Esophagus muscularis mucosa (tissue), 4 donors: ENCODE measurements at places on chromosomes 16 and 17. TPM values are rescaled to one million over a fixed set of nuclear protein-coding genes. Genes with fewer than 3 reads are reported as not detected.

Gene MRPL38
- 32.5 TPM for total RNA-seq

GRCh38 chr17:73336408-73337329, 24.9 kb upstream of the CDC42EP4 start:
- no peaks in the 10 kb centered on the region for H3K36me3 ChIP-seq
- H3K27ac ChIP-seq = peak overlapping the region; percentile 76
- DNase-seq = no peak
- H3K4me1 ChIP-seq = peaks cover 36% of the 10 kb centered on the region

DNA sequence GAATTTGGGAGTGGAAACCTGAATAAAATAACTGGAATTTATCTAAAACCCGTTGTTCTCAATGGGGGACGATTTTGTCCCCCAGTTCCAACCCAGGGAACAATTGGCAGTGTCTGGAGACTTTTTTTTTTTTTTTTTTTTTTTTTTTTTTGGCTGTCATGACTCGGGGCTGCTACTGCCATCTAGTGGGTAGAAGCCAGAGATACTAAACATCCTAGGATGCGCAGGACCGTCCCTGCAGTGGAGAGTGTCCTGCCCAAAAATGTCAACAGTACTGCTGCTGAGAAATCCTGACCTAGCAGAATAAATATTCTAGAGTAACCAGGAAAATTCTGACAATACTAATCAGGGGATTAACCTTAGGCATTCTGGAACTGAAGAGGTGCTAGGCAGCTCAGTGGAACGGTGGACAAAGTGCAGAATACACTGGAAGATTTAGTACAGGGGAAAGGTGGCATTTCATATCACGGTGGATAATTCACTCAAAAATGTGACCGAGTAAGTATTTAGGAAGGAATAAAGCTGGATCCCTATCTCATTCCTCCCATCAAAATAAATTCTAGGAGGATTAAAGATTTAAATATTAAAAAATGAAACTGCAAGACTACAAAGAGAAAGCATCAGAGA, 107.6 kb downstream of the SPECC1 start:
- DNase-seq = no peak
- H3K27ac ChIP-seq = no peak overlapping the region
- H3K4me3 ChIP-seq = no peak overlapping the region
- no peaks in the 10 kb centered on the region for H3K27me3 ChIP-seq

GRCh38 chr16:54843424-54843750, 87.3 kb upstream of the IRX5 start:
- H3K4me1 ChIP-seq = no peaks in the 10 kb centered on the region
- no peaks in the 10 kb centered on the region for H3K27me3 ChIP-seq
- H3K27ac ChIP-seq = no peak overlapping the region
- H3K4me3 ChIP-seq = no peak overlapping the region
- no peaks in the 10 kb centered on the region for H3K36me3 ChIP-seq

DNA sequence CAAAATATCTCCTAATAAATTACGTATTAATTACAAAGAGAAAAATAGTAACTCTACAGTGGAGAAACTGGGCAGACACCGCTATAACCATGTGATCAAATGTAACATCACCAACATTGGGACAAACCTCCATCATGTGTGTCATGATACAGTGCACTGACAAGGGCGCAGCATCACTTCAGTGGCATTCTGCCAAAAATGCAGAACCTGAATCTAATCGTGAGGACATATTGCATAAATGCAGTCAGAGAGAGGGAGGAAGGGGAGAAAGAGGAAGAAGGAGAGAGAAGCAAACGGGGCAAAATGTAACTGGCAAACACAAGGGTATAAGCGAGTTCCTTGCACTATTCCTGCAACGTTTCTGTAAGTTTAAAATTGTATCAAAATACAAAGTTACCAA, 74.2 kb upstream of the MARCHF10 start:
- no peak for DNase-seq
- no peaks in the 10 kb centered on the region for H3K4me1 ChIP-seq
- H3K27ac ChIP-seq = no peak overlapping the region

DNA sequence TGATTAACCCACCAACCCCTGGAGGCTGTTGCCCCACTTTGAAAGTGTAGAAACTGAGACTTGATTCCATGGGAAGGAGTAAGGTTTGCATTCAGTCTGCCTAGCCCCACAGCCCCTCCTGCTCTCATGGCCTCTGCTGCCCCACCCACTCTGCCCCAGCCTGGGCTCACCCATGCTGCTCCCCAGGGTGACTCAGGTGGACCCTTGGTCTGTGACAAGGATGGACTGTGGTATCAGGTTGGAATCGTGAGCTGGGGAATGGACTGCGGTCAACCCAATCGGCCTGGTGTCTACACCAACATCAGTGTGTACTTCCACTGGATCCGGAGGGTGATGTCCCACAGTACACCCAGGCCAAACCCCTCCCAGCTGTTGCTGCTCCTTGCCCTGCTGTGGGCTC, 6.5 kb downstream of the PRSS41 start:
- no peak overlapping the region for H3K4me3 ChIP-seq
- no peaks in the 10 kb centered on the region for H3K27me3 ChIP-seq
- no peak for DNase-seq
- no peaks in the 10 kb centered on the region for H3K4me1 ChIP-seq
- no peaks in the 10 kb centered on the region for H3K36me3 ChIP-seq
- no peak overlapping the region for H3K27ac ChIP-seq

DNA sequence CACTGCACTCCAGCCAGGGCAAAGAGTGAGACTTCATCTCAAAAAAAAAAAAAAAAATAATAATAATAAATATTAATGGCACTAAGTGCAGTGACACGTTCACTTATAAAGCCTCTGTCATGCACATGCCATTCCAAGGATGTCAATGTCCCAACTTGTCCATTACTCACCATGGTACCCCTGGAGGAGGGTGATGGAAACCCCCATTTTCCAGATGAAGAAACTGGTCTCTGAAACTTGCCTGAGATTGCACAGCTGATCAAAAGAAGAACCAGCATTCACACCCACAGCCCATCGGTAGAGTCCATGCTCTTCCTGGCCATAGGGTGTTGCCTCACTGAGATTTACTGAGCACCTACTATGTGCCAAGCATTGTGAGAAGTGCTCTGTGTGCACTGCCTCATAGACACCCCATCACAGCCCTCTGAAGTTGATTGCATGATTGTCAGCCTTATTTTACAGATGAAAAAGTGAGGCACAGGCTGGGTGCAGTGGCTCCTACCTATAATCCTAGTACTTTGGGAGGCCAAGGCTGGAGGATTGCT, 123.7 kb downstream of the ABCC1 start:
- H3K27me3 ChIP-seq = no peaks in the 10 kb centered on the region
- peak overlapping the region; percentile 87 for H3K27ac ChIP-seq
- peaks cover 86% of the 10 kb centered on the region for H3K4me1 ChIP-seq
- no peak overlapping the region for H3K4me3 ChIP-seq
- peaks cover 48% of the 10 kb centered on the region for H3K36me3 ChIP-seq

DNA sequence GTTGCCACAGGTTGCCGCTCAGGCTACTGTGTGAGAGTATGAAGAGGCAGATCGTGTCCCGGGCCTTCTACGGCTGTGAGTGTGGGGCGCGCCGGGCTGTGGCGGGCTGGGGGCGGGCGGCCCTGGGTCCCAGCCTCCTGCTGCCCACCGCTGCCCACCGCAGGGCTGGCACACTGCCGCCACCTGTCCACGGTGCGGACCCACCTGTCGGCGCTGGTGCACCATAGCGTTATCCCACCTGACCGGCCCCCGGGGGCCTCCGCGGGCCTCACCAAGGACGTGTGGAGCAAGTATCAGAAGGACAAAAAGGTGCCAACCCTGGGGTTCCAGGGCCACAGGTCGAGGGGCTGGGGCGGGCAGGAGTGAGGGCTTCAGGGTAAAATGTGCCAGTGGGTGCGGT, 28.7 kb downstream of the MNT start:
- no peak for DNase-seq
- H3K36me3 ChIP-seq = peaks cover 72% of the 10 kb centered on the region
- H3K4me1 ChIP-seq = peaks cover 22% of the 10 kb centered on the region
- no peaks in the 10 kb centered on the region for H3K27me3 ChIP-seq
- H3K27ac ChIP-seq = no peak overlapping the region

GRCh38 chr17:39018267-39019134, 51.3 kb upstream of the FBXO47 start:
- no peak overlapping the region for H3K27ac ChIP-seq
- no peaks in the 10 kb centered on the region for H3K36me3 ChIP-seq
- no peak for DNase-seq
- H3K27me3 ChIP-seq = no peaks in the 10 kb centered on the region
- no peak overlapping the region for H3K4me3 ChIP-seq

DNA sequence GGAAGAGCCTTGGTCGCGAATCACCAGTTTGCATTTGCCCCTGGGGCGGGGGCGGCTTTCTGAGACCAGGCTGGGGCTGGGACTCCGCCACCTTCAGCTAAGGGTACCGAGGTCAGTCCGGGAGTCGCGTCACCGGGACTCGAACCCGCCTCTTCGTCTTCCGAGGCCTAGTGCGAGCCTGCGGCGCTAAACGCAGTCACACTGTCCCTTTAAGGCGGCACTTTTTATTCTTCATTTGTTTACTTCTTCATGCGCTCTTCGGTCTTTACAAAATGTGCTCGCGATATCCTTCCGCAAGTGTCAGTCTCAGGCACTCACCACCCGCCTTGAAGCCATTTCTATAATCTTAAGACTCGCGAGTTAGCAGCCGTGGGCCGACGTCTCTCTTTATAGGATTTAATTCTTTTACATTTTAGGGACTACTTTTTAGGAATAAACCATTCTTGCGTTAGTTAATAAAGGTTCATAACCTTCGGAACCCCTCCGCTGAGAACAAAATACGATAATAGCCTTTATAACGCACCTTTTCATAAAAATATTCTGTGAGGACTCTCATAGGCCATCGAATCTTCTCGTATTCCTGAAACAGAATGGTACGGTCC, 593 bp upstream of the HEXIM1 start:
- no peaks in the 10 kb centered on the region for H3K36me3 ChIP-seq
- H3K4me1 ChIP-seq = peaks cover 72% of the 10 kb centered on the region
- H3K27me3 ChIP-seq = no peaks in the 10 kb centered on the region
- DNase-seq = no peak
